ENCODE measurements at places on chromosomes 3 and 15.
A peak's percentile ranks its signal among the peaks of the same experiment; 100 is the strongest.

GRCh38 chr15:93173369-93173768, 84.4 kb upstream of the RGMA start:
- no peak for DNase-seq

DNA sequence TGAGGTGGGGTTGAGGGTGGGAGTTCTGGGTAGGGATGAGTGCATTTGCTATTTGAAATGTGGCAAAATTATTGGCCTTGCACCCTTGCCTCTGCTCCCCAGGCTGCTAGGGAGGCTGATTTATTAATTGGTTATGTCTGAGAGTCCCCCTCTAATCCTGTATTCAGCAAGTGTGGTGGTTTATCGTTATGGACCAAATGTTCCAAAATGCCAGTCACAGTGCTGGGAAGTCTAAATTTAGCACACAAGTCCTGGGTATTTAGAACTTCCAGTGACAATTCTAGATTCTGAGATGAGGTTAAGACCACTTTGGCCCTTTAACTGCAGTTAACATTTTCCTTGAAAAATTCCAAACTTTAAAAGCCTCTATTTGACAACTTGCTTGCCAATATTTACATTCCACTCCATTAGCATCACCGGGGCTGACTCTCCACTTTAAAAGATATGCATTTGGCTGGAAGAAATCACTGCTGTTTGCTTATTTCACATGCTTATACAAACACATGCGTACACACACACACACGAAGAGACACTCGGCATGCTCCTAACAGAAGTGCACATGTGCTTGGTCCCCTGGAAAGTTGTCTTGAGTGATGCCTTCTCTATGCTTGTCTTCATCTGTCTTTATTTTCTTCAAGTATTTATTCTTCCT, 247.7 kb downstream of the IL20RB start:
- peak; percentile 29 for DNase-seq

DNA sequence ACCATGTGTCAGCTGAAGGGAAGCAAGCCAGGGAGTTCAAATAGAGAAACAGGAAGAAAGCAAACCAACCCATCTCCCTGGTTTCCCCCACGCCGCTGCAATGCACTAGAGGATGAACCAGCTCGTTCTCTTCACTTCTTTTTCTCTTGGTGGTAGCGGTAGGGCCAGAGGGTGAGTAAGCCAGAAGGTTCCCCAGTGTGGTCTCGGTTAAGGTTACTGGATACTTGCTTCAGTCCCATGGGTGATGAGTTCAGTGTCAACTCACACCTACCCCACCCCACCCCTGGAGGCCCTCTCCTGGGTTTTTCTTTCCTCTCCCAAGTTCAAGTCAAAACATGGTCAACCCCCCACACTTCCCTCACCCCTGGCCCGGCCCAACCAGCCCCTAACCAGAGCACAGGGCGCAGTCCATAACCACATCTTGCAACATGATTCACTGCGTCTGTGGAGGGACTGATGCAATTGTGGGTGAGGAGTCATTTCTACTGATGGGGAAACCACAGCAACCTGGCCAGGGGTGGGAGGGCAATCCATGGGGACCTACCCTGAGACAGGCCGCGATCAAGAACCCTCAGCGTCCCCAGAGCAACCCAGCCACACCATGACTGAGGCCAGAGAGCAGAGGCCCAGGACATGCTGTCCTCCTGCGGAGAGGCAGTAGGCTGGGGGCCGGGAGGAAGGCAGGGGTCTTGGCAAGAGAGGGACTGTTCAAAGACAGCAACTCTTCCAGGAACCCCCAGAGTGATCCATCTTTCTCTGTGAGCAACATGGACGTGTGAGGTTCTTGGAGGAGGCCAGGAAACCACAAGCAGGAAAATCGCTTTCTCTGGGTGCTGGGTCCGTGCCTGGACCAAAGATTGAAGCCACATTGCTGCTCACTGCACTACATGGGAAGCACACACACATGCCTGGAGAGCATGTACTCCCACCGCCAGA, 276.6 kb downstream of the UACA start:
- peak; percentile 51 for DNase-seq

GRCh38 chr3:69747511-69748258, 8.4 kb downstream of the MITF start:
- DNase-seq: no peak

- DNase-seq: no peak
Observed at GRCh38 chr3:11769704-11770476, 76.8 kb downstream of the TAMM41 start.
